ENCODE measurements at places on chromosomes 5 and 9.

- DNase-seq, result no peak
These were observed 11.6 kb upstream of the ABL1 start for GRCh38 chr9:130823435-130823834.

DNA sequence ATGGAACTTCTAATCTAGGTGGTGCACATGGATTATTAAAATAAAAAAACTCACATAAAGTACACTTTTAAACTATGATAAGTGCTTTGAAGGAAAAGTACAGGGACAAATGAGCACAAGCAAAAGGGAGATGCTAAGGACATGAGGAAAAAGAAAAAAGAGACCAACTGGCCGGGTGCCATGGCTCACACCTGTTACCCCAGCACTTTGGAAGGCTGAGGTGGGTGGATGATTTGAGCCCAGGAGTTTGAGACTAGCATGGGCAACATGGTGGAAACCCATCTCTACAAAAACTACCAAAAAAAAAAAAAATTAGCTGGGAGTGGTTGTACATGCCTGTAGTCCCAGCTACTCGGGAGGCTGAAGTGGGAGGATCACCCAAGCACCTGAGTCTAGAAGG, 67.1 kb downstream of the SH3TC2 start:
- DNase-seq, result no peak

DNA sequence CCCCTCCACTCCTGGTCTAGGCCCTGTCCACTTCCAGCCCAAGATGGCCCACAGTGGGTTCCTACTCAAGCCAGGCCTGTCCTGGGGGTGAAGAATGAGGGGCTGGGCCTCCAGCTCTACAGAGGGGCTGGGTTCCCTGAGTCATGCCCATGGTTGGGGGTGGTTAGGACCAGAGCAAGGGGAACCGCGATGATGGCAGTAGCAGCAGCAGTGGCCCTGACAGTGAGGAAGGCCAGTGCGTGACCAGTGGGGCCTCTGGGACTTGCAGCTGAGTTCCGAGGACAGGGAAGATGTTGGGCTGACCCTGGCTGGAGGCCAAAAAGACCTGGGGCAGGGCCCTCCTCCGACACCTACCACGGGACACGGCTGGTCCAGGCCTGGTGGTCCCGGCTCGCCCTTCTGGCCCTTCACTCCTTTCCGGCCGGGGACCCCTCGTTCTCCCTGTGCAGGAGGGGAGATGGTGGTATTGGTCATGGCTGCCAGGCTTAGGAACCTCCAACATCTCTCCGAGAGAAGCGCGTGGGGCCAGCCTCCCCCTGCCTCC, 9.2 kb upstream of the PHYKPL start:
- no peak for DNase-seq

DNA sequence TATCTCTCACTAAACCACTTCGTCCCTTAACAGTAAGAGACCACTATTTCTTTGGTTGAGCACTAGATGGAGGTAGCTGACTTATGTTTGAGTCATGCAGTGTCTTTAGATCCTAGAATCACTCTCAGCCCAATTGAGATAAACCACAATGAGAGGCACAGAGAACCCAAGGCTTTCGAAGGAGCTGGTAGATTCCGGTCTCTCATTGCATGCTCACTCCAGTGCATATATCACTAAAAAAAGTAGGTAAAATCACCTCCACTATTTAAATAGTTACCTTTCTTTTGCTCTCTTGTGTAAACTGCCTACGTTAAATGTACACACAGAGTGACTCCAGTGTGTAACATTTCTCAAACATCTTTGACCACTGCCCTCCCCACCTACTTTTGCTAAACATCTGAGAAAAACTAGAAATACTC, 27.6 kb downstream of the ACTL7A start:
- DNase-seq, result no peak

GRCh38 chr9:107313555-107314096, 30.5 kb downstream of the RAD23B start:
- DNase-seq, result no peak

- no peak for DNase-seq
These were observed 5.9 kb downstream of the DPYSL3 start for GRCh38 chr5:147504011-147504410.

DNA sequence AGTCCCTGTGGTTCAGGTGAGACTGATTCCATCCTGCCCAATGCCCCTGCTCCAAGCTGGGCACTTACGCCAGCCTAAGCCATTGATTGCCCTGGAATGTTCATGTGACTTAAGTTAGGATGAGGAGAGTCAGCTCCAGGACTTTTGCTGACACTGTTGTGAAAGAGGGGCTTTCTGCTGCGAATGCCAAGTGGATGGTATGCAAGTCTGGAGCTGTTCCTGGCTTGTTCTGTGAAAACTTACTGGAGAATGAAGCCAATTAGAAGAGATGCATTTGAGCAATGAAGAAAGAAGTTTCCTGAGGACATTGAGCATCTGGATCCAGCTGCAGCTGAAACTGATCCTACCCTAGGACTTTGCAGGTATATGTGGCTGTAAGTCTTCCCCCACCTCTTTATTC, 61.2 kb upstream of the ZFR start:
- DNase-seq, result no peak

DNA sequence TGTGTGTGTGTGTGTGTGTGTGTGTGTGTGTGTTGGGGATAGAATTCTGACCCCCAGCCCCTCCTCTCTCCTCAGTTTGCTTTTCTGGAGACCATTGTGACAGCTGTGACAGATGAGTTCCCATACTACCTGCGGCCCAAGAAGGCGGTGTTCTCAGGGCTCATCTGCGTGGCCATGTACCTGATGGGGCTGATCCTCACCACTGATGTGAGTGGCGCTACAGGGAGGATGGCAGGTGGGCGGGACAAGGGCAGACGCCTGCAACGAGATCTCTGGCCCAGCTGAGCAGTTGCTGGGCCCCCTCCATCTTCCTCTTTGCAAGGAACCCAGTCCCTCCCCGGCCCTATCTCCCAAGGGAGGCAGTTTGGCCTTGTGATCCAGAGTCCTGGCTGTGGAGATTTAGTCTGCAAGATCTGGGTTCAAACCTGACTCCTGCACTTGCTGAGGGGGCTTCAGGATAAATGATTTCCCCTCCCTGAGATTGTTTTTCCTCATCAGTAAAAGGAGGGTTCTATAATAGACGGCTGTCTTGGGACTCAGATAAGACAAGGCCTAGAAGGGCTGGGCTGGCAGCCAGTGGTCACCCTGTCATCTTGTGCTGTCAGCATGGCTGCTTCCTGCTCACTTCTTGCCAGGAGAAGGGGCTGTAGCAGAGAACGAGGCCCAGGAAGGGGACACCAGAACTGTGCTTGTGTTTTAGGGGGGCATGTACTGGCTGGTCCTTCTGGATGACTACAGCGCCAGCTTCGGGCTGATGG, 14.1 kb downstream of the SLC6A7 start:
- DNase-seq, result no peak
